ENCODE measurements at places on chromosomes 6 and 20.

GRCh38 chr20:47677635-47678453 is 107.4 kb downstream of the SULF2 start:
- DNase-seq: peak; percentile 36

GRCh38 chr20:54624706-54625390 is 149.5 kb downstream of the DOK5 start:
- no peak for DNase-seq

DNA sequence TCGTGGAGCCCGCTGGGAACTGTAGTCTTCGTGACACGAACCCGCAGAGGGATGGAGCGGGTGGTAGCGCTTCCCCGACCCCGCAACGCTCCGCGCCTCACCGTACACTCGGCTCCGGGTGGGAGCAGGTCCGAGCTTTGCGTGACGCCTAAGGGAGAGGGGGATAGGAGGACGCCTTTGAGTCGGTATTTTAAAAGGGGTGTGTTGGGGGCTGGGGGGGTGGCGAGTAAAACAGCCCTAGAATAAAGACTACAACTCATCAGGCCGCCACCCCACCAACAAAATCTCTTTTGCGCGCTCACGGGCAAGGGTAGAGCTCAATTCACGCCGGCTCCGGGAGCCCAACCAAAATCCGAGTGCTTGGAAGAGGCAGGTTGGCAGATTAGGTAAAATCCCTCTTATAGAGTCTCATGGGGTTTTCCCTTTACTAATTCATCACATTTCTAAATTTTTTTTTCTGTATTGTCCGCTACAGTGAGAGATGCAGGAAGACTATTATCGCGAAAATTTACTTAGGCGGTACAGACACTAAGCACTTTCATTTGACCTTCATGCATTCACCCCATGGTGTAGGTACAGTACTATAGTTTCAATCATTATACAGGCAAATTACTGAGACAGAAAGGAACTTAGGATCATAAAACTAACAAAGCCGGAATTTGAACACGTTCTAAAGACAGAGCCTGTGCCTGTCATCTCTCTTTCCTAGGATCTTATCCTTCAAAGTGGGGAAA is 706 bp upstream of the SNX14 start:
- DNase-seq: no peak

GRCh38 chr6:155108070-155108820 is 113.1 kb downstream of the TIAM2 start:
- no peak for DNase-seq

DNA sequence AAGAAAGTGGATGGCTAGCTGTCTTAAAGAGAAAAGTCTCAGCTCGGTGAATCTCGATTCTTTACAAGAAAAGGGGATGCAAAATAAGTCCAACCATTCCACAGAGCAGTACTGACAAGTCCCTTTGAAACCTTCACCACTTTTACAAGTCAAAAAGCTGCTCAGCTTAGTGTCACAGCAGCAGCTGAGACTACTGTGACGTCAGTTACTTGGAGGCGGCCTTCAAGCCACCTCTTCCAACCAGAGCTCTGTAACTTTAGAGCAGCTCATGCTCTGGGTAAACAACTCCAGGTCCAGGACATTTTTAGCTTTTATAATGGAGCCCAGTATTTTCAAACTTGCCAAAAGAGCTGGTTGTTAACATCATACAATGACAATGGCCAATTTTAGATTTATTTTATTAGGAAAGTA is at the start of gene KIAA0408:
KIAA0408 (minus strand) TSS at position 159 of the 411 bp plus-strand sequence. CDS start 5,408 bp downstream, outside the sequence.
- no peak for DNase-seq

GRCh38 chr20:38315290-38315966 is 11.5 kb downstream of the BPI start:
- DNase-seq: no peak

DNA sequence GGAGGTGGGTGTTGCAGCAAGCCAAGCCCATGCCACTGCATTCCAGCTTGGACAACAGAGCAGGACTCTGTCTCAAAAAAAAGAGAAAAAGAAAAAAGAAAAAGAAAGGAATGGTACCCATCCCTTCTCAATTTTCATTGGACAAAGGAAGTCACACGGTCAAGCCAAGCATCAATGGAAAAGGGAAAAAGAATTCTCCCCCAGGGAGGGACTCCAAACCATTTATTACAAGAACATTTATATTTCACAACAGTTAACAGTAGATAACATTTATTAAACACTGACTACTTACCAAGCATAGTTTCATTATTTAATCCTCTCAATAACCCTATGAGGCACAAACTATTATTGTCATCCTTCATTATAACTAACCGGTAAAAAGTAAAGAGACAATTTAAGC is 6.6 kb upstream of the KIF13A start:
- no peak for DNase-seq

DNA sequence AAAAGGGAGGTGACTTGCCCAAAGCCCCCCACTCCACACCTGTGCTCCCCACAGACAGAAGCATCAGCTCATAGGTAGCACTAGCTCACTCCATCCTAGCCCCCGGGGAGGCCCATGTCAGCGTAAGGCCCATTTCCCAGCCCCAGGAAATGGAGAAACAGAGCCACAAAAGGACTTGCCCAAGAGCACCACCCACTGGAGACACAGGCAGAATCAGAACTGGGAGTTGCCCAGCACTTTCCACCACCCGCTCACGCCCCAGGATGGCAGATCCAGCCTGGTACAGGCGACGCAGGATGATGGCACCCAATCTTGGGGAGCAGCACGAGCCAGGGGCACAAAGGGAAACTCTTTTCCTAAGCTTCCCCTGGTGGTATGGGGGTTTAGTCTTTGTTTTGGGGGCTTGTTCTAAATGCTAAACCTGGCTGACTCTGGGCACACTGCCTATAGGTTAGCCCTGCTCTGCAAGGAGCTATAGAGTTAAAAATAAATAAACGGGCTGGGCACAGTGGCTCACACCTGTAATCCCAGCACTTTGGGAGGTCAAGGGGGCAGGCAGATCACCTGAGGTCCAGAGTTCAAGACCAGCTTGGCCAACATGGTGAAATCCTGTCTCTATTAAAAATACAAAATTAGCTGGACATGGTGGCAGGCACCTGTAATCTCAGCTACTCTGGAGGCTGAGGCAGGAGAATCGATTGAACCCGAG is 11.8 kb downstream of the C20orf203 start:
- DNase-seq: no peak

DNA sequence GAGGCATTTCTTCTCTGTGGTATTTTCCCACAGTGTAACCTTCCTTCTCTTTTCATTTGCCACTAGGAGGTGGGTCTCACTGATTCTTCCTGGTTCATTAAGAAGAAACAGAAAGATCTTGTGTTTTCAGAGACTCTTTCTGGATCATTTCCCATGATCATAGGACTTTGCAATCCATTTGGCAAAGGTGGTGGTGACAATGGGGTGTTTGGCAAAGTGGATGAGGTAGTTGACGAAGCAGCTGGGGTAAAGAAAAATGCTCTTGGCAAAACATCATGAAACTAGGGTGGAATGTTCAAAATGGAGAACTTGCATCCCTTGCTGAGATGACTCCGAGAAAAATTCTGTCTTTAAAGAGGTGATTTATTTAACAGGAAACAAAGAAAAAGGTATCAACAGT is 50.6 kb downstream of the TRAF3IP2 start:
- no peak for DNase-seq

GRCh38 chr20:40868551-40869217 is 159.9 kb upstream of the TOP1 start:
- DNase-seq: no peak

DNA sequence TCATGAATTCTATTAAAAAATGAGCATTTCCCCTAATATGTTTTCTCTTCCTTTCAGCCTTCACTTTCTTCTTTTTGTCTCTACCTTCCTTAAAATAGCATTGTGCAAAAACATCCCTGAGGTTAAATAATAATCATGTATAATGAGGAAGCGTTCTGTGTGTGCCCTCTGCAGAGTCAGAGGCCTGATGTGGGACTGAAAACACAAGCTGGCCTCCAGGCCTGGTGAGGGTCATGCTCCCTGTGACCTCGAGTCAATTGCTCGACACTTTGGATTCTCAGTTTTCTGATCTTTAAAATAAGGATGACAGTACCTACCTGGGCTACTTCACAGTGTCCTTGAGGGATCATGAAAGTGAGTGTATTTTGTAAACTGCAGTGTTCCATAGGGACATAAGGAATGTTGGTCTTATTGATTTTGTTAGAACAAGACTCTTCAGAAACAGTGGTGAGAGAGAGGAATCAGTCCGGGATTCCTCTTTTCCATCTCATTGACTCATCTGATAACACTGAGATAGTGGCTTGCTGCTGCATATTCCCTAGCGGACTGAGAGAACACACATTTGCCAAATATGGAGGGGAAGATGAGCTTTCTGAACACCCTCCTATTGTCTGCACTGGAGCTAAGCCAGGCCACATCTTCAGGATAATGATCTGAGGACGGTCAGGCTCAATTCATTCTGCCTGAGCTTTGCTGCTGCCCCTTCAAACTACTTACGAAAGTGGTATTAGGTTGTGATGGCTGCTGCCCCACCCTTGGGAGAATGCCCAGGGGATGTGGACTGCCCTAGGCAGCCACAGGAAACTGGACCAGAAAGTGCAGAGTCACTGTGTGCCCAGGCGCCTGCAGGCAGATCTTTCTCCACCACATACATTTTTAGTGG is 39.6 kb upstream of the PDE7B start:
- no peak for DNase-seq

GRCh38 chr6:9178071-9178470 is 742.7 kb upstream of the SLC35B3 start:
- no peak for DNase-seq

- DNase-seq: no peak
These were observed 137.0 kb downstream of the KHDC1L start for GRCh38 chr6:73088138-73088813.

DNA sequence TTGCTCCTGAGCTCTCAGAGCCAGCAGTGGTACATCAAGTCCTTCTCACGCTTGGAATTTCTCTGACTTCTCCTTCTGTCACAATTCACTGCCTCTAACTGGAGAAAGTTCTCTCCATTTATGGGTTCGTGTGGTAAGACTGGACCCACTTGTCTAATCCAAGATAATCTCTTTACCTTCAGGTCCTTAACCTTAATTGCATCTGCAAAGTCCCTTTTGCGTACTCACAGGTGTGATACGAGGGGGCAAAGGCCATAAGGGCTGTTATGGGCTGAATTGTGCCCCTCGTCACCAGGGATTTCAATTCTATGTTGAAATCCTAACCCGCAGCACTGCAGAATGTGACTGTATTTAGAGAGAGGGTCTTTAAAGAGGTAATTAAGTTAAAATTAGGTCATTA is 27.5 kb upstream of the TBC1D22B start:
- no peak for DNase-seq

- DNase-seq: no peak
These were observed 859 bp upstream of the RAE1 start for GRCh38 chr20:57350081-57350710.

DNA sequence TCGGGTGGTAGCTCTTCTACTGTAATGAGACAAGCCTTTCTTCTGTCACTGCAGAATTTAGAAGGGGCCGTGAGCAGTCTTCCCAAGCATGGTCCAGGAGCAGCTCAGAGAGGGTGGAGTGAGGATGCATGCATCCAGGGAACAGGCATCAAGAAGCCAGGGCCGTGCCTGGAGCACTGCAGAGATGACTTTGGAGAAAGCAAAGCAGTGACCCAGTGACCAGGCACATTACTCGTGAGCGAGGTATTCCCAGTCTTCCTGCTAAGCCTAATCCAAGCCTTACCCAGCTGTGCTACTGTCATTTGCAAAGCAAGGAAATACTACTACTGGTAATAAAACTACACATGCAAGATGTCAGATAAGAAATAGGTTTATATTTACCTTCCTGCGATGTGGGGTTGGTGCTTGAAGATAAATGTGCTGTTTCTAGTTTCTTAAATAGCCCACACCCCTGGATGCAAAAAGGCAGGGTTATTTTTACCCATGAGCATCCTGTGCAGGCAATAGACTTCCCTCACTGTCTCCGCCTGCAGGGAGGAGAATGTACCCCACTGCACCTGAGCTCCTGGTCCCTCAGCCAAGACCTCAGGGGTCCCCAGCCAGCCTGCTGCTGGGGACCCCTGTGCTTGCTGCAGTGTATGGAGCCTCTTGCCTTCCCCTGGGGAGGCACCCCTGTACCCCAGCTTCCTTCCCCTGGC is 62.9 kb downstream of the SSR1 start:
- DNase-seq: no peak

Data from stimulated activated CD8-positive, alpha-beta memory T cell treated with anti-CD3 and anti-CD28 coated beads, Interleukin-15, amount 100 ng/mL, for 24 hours (primary cell).